ENCODE measurements at places on chromosomes 16 and 17.
A peak's percentile ranks its signal among the peaks of the same experiment; 100 is the strongest.

GRCh38 chr17:33322063-33322462 is 29.0 kb upstream of the ASIC2 start:
- DNase-seq = no peak

GRCh38 chr17:59810894-59811153 is 81.9 kb downstream of the TUBD1 start:
- DNase-seq = no peak

DNA sequence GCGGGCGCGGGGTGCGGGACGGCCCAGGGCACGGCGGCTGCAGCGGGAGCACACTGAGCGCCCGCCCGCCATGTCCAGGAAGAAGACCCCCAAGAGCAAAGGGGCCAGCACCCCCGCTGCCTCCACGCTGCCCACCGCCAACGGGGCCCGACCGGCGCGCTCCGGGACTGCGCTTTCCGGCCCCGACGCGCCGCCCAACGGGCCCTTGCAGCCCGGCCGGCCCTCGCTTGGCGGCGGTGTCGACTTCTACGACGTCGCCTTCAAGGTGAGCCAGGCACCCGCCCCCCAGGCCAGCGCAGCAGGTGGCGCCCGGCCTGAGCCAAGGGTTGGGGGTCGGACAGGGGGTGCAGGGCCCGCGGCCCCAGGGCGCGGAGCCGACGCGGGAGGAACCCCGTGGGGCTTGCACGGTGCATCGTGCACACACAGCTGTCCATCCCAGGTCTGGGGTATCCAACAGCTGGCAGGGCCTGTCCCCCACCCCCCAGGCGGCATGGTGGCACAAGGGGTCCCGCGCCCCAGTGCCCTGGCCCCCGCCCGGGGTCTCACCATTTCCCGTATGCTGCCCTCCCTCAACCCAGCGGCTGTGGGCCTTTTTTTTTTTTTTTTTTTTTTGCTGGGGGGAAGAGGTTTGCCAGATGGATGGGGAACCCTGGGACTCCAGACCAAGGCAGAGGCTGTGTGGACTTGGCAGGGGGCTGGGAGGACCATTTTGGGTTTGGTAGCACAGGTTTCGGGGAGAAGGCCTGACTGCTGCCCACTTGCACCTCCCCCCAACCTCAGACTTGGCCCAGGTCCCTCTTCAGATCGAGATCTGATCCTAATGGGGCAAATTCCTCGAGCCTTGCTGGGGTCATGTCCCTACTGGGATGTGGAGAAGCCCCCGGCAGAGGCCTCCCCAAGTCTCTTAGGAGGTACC is 547 bp downstream of the RAB26 start:
- DNase-seq = peak; percentile 34

DNA sequence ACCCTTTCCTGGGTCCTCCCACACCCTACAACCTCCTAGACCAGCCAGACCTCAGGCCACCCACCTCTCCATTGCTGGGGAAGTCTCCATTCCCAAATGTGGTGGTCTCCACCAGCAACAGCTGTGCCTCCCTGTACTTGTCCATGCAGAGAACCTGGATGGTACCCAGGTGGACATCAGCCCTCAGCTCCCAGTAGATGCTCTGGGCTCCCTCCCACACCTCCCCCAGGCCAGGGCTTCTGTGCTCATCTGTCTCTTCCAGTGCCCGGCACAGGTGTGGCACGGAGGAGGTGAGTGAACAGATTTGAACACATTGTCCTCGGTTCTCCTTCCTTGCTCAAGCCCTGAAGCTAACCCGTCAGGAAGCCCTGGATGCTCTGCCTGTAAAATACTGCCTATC is 34.6 kb downstream of the LGALS9 start:
- DNase-seq = no peak

GRCh38 chr17:80248001-80248893 is 12.4 kb upstream of the RNF213 start:
- no peak for DNase-seq

- DNase-seq = no peak
Measured at GRCh38 chr16:73107371-73107770, 59.4 kb upstream of the ZFHX3 start.

- DNase-seq = no peak
Measured at GRCh38 chr16:68995011-68995504, 110.4 kb upstream of the HAS3 start.

DNA sequence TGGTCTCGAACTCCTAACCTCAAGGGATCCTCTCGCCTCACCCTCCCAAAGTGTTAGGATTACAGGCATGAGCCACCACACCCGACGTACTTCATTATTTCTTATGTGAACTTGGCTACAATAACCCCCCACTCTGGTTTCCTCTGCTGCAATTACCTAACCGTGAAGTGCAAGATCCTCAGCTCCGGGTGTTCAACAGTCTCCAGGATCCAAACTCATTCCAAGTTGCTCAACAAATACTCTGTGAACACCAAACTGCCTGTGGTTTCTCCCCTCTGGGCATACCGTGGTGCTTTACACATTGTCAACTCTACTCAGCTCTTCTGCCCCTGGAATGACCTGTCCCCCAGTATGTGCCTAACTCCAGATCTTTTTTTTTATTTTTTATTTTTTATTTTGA is 6.8 kb upstream of the SULT1A1 start:
- DNase-seq = no peak

DNA sequence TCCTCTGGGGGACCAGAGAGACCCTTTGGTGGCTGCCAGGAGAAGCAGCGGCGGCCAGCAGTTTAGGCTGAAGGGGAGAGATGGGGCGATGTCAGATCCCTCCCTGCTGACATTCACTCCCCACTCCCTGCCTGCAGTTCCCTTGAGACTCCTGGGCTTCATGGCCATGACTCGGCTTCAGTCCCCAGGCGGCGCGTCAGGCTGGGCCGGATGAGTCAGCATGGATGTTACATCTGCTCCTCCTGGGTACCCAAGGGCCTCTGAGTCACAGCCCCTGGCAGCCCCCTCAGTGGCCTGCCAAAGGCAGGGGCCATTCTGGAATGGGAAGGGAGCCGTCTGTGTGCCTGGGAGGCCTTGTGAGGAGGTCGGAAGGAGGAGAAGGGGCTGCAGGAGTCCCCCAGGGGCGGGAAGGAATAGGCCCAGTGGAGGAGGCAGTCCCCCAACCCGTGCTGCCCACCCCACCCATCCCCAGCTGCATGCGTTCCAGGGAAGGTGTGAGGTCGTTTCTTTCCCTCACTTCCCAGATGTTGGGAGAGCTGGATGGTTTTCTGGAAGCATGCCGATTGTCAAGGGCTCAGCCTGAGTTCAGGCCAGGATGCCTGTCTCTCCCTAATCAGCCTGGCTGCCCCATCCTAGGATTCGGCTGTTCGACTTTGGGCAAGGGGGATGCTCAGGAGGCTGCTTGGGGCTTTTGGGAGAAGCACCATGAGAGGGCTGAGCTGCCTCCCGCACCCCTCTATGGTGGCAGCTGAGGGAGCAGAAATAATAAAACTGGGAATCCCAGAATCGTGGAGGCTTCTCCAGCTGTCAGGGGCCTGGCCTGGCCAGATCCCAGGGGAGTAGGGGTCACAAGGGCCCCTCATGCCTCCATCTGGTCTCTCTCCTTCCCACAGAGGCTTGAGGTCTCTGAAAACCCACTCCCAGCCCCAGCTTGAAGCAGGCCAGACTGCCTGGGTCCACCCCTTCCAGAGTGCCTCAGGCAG is 9.7 kb downstream of the RHBDL3 start:
- no peak for DNase-seq

DNA sequence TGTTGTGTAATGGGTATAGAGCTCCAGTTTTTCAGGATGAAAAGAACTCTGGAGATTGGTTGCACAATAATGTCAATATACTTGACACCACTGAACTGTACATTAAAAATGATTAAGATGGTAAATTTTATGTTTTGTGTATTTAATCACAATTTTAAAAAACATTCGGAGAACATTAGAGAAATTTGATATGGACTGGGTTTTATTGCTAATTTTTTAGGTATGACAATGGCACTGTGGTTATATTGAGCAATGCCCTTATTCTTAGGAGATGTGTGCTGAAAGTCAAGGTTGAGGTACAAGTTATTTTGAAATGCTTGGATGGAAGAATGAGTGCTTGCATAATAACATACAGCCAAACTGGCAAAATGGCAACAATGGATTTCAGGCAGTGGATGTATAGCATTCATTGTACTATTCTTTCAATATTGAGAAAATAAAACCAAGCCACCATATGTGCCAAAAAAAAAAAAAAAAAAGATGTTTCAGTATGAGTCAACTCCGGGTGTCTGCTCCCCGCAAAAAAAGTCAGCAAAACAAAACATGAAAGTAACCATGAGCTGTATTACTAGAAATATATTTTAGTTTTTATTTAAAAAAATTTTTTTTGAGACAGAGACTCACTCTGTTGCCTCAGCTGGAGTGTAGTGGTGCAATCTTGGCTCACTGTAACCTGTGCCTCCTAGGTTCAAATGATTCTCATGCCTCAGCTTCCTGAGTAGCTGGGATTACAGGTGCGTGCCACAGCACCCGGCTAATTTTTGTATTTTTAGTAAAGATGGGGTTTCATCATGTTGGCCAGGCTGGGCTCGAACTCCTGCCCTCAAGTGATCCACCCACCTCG is 19.8 kb downstream of the HOXB1 start:
- DNase-seq = peak; percentile 57

DNA sequence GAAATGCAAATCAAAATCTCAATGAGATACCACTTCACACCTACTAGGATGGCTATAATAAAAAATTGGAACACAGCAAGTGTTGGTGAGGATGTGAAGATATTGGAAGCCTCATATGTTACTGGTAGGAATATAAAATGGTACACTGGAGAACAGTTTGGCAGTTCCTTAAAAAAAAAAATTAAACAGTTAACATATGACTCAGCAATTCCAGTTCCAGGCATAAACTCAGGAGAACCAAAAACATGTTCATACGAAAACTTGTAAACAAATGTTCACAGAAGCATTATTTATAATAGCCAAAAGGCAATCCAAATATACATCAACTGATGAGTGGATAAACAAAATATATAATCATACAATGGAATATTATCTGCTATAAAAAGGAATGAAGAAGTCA is 28.2 kb downstream of the ZNF652 start:
- no peak for DNase-seq

DNA sequence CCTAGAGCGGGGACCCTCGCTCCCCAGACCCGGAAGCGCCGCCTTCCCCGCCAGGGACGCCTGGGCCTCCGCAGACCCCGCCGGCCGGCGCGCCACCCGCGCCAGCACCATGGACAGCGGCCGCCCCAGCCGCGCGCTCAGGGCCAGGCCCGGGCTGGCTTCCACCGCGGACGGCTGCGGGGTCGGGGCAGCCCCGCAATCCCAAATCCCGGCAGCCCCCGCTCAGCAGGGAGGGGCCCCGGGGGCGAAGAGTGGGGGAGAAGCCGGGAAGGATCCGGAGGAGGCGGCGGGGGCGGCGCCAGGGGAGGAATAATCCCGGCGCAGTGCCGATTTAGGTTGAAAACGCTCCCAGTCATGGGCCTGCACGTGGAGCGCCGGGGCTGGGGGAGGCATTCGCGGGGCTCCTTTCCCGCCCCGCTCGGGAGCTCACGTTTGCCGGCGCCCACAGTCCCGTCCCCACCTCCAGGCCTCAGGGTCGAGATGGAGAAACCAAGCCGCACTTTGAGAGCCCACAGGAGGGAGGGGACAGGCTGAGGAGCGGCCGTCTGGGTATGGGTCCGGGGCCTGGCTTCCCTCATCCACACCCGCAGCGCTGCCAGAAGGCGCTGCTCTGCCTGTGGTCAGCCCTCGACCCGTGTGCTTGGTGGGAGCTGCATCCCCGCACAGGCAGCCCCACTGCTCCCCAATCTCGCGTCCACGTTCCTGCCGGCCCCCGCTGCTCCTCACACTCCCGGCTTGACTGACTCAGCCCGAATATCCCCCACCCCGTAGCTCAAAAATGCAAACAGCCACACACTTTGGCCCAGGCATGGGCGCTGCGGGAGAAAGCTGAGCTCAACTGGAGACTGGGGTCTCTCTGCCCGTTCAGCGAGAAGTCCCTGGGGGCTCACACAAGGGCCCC is 4.7 kb downstream of the FBXL16 start:
- no peak for DNase-seq

GRCh38 chr17:67689534-67690177 is 28.1 kb upstream of the NOL11 start:
- DNase-seq = peak; percentile 65

DNA sequence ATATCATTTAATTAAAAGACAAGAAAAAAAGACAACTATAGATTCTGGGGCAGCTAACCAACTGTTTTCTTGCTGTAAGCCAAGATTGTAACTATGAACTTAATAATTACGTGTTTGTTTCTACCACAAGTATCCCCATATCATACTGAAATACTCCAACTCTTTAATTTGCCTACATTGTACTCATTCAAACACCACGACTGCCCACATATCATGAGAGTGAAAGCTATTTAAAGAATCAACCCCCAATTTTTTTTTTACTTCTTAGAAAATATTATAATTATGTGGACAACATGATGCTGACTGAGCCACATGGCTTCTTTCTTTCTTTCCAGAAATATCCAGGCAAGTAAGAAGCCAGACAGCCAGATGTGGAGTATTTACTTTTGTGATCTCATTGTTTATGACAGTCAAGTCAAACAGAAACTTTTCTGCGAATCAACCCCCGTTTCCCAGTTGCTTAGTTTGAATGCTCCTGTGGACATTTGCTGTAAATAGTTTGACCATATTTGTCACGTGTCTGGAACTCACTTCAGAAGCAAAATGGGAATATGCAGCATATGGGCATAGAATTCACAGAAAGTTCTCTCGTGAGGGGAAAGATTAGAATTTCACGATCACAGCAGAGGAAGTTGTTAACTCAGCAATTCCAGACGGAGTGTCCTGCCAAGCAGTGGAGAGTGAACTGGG is 126.8 kb upstream of the PSMD7 start:
- no peak for DNase-seq

GRCh38 chr16:25501530-25502255 is 190.1 kb upstream of the HS3ST4 start:
- DNase-seq = no peak

- DNase-seq = no peak
Measured at GRCh38 chr17:39648616-39649366, 11.8 kb downstream of the STARD3 start.

DNA sequence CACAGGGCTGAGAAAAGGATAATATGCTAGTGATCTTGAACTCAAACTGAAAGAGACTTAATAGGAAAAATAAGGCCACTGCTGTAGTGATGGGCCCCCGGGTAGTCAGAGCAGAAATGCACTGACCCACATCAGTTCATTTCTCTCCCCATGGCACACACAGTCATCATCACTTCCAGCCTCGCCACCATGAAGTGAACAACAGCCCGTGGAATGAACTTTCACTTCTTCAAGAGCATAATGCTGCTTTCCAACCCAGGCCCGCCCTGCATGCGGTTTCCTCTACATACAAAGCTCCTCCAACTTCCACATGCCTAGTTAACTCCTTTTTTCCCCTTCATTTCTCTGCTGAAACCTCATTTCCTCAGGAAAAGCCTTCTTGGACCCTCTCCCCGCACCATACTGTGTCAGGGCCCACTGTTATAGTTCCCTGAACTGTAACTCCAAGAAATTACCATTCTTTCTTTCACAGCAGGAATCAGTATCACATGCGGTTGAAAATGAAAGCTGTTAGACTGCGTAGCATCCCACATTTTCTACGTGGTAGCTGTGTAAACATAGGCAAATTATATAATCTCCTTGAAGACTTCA is 65.8 kb upstream of the SMIM36 start:
- peak; percentile 53 for DNase-seq

- no peak for DNase-seq
Measured at GRCh38 chr17:72165867-72166439, 45.1 kb downstream of the SOX9 start.
